ENCODE measurements at places on chromosomes 1 and 21. TPM values are rescaled to one million over a fixed set of nuclear protein-coding genes. Genes with fewer than 3 reads are reported as not detected.

DNA sequence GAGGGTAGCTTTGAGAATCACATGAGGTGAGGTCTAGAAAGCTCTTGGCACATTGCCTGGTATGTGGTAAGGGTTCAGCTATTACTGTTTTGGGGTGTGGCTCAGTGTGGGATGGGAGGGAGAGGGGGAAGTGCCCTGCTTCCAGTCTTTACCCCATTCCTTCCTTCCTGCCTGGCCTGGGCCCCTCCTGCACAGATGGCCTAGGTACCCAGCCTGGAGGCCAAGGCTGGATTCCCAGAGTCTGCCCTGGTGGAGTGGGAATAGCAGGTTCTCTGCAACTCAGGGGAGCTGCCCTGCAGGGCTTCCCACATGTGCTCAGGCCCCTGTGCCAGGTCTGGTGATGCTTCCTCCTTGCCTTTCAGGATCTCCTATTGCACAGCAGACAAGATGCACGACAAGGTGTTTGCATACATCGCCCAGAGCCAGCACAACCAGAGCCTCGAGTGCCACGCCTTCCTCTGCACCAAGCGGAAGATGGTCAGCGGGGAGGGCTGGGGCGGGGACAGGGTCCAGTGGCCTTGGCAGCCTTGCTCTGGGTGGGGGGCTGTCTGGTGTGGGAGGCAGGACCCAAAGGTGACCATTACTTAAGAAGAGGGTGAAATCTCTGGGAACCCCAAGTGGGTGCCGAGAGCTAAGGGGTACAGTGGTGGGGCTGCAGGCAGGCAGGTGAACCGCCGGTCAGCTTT, 13.5 kb downstream of the LDLRAP1 start:
- no peaks in the 10 kb centered on the region for H3K27me3 ChIP-seq
- peak; percentile 49 for DNase-seq
- no peak overlapping the region for H3K4me3 ChIP-seq
- H3K27ac ChIP-seq, result no peak overlapping the region
- no peaks in the 10 kb centered on the region for H3K36me3 ChIP-seq

- H3K27ac ChIP-seq, result no peak overlapping the region
- no peaks in the 10 kb centered on the region for H3K36me3 ChIP-seq
- no peak overlapping the region for H3K4me3 ChIP-seq
- no peak for DNase-seq
Observed at GRCh38 chr1:12147201-12147701, 19.5 kb upstream of the TNFRSF1B start.

DNA sequence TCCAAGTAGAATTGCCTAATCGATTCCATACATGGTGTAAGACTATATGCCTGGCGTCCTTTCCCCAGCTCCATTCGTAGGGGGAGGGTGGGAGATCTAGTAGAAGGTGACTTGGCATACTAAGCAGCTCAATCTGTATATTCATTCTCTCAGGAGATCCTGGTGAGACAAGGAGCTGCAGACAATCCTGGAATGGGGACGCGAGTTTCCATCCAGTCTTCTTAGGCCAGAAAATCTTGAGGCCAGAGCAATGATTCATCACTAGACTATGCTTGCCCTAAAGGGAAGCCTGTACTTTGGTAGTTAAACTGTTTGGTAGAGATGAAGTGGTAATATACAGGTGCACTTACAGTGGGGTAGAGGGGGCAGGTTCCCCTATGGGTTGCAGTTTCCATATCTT, 468.7 kb downstream of the ADGRL2 start:
- DNase-seq, result peak; percentile 46
- H3K36me3 ChIP-seq, result no peaks in the 10 kb centered on the region

GRCh38 chr1:10575616-10576015, 100.9 kb downstream of the PEX14 start:
- no peak overlapping the region for H3K4me3 ChIP-seq
- peak overlapping the region; percentile 48 for H3K27ac ChIP-seq
- DNase-seq, result peak; percentile 73
- no peaks in the 10 kb centered on the region for H3K27me3 ChIP-seq
- H3K36me3 ChIP-seq, result peaks cover 7% of the 10 kb centered on the region
- H3K4me1 ChIP-seq, result peaks cover 9% of the 10 kb centered on the region

DNA sequence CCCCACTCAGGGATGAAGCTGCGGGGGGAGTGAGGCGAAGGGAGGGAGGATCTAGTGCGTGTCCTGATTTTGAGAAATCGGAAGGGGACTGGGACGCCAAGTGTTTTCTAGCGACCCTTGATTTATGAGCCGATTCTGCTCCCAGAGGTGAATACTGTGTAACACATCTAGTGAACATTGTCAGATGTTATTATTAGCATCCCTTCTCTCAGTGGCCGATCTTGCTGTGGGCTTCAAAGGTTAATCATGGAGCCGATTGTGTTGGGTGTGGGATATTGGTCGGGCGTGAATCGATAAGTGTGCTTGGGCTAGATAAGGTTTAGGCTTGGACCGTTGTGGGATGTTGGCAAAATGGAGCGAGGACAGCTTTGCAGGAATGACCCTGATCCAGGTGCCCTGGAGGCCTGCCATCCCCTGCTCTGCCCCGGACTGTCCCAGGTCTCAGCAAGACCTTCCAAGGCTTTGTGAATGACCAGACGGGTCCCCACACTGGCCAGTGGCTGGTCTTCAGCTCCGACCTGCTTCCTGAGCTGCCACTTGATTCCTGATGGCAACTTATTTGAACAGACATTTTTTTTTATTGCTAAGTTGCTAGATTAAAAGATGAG, 2.2 kb downstream of the AJAP1 start:
- no peak for DNase-seq
- H3K4me1 ChIP-seq, result no peaks in the 10 kb centered on the region
- H3K27ac ChIP-seq, result no peak overlapping the region
- H3K4me3 ChIP-seq, result no peak overlapping the region

GRCh38 chr1:156389311-156389710, 20.3 kb downstream of the RHBG start:
- no peaks in the 10 kb centered on the region for H3K36me3 ChIP-seq
- no peak overlapping the region for H3K4me3 ChIP-seq
- H3K27me3 ChIP-seq, result no peaks in the 10 kb centered on the region
- DNase-seq, result no peak
- no peaks in the 10 kb centered on the region for H3K4me1 ChIP-seq
- H3K27ac ChIP-seq, result no peak overlapping the region

GRCh38 chr1:245788269-245788668, 633.5 kb downstream of the KIF26B start:
- H3K27ac ChIP-seq, result no peak overlapping the region
- no peaks in the 10 kb centered on the region for H3K27me3 ChIP-seq
- peak; percentile 63 for DNase-seq
- no peak overlapping the region for H3K4me3 ChIP-seq
- H3K4me1 ChIP-seq, result peaks cover 5% of the 10 kb centered on the region

SEMA6C gene
- 2.0 TPM for total RNA-seq

VANGL2 gene
- total RNA-seq, result 0.06 TPM

ARMH1 gene
- total RNA-seq, result not detected
